Tibial nerve (tissue), 4 donors: ENCODE measurements at places on chromosomes 16 and 17. TPM values are rescaled to one million over a fixed set of nuclear protein-coding genes. Genes with fewer than 3 reads are reported as not detected.

The PYDC1 gene
- total RNA-seq: not detected

GRCh38 chr17:60792250-60792898 lies 114.7 kb downstream of the BCAS3 start:
- no peaks in the 10 kb centered on the region for H3K27me3 ChIP-seq
- H3K4me1 ChIP-seq: no peaks in the 10 kb centered on the region
- no peak overlapping the region for H3K4me3 ChIP-seq
- H3K27ac ChIP-seq: no peak overlapping the region

- no peak for DNase-seq
- no peak overlapping the region for H3K4me3 ChIP-seq
- no peaks in the 10 kb centered on the region for H3K36me3 ChIP-seq
- H3K4me1 ChIP-seq: no peaks in the 10 kb centered on the region
- no peaks in the 10 kb centered on the region for H3K27me3 ChIP-seq
- no peak overlapping the region for H3K27ac ChIP-seq
Measured at GRCh38 chr17:8948462-8948861, 17.0 kb downstream of the PIK3R5 start.

The TEX19 gene
- total RNA-seq: not detected

DNA sequence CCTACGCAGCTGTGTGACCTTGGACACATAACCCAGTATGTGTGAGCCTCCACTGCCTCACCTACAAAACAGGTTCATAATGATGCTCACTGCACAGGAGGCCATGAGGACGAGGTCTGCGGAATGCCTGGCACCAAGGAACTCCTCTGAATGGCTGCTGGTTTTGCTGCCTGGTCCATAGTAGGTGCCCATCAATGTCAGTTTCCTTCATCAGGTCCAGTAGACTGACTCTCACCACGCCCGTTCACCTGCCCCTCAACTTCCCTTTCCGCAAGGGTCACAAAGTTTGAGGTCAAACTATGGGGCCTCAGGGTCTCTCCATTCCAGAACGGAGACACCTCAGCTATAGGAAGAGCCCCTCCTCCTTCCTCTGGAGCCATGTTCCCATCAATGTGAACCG lies 8.8 kb downstream of the PNMT start:
- no peaks in the 10 kb centered on the region for H3K36me3 ChIP-seq
- DNase-seq: no peak
- no peaks in the 10 kb centered on the region for H3K27me3 ChIP-seq
- peak overlapping the region; percentile 64 for H3K27ac ChIP-seq

- H3K36me3 ChIP-seq: peaks cover 100% of the 10 kb centered on the region
- no peaks in the 10 kb centered on the region for H3K4me1 ChIP-seq
- no peaks in the 10 kb centered on the region for H3K27me3 ChIP-seq
- no peak overlapping the region for H3K4me3 ChIP-seq
- no peak overlapping the region for H3K27ac ChIP-seq
Measured at GRCh38 chr16:28100810-28101532, 37.5 kb upstream of the GSG1L start.

The CCL15 gene
- not detected for total RNA-seq

DNA sequence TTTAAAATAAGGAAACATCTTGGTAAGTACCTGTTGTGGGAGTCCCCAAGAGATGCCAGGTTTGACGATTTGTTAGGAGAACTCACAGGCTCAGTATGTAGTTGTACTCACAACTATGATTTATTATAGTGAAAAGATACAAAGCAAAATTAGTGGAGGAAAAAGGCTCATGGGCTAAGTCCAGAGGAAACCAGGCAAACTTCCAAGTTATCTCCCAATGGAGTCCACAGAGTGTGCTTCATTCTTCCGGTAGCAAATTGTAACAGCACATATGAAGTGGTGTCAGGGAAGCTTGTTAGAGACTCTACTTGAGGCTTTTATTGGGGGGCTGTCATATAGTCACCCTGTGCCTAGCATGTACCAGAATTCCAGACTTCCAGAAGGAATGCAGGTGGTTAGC lies 2.3 kb downstream of the DDX19A start:
- H3K4me3 ChIP-seq: no peak overlapping the region
- H3K27ac ChIP-seq: no peak overlapping the region
- peaks cover 6% of the 10 kb centered on the region for H3K36me3 ChIP-seq
- DNase-seq: no peak
- H3K27me3 ChIP-seq: no peaks in the 10 kb centered on the region
- H3K4me1 ChIP-seq: peaks cover 2% of the 10 kb centered on the region

The TMEM238L gene
- total RNA-seq: not detected

The PDP2 gene
- total RNA-seq: 29.9 TPM

GRCh38 chr17:74872313-74873036 lies at the start of gene FDXR:
Gene FDXR (minus strand): TSS chr17:74872994. CDS start chr17:74872944, 50 bp downstream.
- H3K4me3 ChIP-seq: peak within 1 kb of the TSS; percentile 70
- no peak for DNase-seq
- peaks cover 8% of the 10 kb centered on the region for H3K4me1 ChIP-seq
- peaks cover 2% of the 10 kb centered on the region for H3K27me3 ChIP-seq

The NECAB2 gene
- not detected for total RNA-seq

The KRTAP3-1 gene
- not detected for total RNA-seq

DNA sequence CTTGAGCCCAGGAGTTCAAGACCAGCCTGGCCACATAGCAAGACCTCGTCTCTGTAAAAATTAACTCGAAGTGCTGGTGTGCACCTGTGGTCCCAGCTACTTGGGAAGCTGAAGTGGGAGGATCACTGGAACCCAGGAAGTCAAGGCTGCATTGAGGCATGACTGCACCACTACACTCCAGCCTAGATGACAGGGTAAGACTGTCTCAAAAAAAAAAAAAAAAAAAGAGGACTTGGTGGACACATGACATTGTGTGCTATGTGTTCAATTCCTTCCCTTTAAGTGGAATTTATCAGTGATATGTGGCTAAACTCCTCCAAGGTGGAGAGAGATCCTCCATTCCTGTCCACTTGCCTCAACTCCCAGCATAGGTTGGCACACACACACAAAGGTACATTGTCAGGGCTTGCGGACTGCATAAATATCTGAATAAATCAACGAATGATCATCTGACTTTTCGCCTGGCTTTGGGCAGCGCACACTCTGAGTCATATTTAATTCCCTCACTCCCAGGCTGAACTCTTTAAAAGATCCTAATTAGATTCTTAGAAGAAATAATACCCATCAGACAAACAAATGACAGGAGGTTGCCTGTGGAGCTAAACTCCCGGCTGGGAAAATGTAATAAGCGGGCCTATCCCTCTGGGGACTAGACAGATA lies 25.0 kb upstream of the SYT17 start:
- no peak overlapping the region for H3K4me3 ChIP-seq
- H3K36me3 ChIP-seq: no peaks in the 10 kb centered on the region
- peaks cover 14% of the 10 kb centered on the region for H3K4me1 ChIP-seq
- DNase-seq: no peak
- H3K27ac ChIP-seq: no peak overlapping the region

The HEATR9 gene
- not detected for total RNA-seq

GRCh38 chr16:88358023-88358420 lies 24.7 kb upstream of the ZNF469 start:
- peak overlapping the region; percentile 67 for H3K27ac ChIP-seq
- H3K4me1 ChIP-seq: no peaks in the 10 kb centered on the region
- DNase-seq: no peak
- no peak overlapping the region for H3K4me3 ChIP-seq
- no peaks in the 10 kb centered on the region for H3K27me3 ChIP-seq

The CES5A gene
- total RNA-seq: not detected

The CTRB2 gene
- total RNA-seq: 11.1 TPM

DNA sequence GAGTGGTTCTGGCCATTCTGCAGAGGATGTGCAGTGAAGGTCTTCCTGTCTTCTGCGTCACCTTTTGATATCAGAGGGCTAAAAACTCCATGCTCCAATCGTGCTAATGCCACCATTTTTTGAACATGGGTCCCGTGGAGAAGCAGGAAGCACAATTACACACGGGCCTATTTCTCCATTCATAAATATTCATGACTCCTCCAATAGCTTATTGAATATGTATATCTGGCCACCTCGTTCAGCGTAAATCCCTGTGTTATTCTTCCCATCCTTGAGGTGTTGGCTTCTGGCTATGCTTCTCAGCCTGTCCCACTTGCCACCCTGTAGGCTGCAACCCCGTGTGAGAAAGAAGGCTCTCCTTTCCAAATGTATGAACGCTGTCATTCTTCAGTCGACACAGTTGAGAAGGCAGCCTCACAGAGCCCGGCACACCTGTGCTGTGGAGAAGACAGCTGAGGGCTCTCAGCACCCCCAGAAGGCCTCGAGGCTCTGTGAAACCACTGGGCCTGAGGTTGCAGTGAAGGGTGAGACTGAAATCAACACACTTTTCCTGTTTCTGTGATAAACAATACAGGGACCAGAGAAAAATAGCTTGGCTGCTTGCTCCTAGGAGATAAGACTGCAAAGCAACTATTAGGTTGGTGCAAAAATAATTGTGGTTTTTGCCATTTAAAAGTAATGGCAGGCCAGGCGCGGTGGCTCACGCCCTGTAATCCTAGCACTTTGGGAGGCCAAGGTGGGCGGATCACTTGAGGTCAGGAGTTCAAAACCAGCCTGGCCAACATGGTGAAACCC lies 4.9 kb upstream of the ANKRD40CL start:
- DNase-seq: no peak
- H3K36me3 ChIP-seq: no peaks in the 10 kb centered on the region
- no peak overlapping the region for H3K4me3 ChIP-seq
- no peaks in the 10 kb centered on the region for H3K4me1 ChIP-seq
- H3K27me3 ChIP-seq: no peaks in the 10 kb centered on the region

DNA sequence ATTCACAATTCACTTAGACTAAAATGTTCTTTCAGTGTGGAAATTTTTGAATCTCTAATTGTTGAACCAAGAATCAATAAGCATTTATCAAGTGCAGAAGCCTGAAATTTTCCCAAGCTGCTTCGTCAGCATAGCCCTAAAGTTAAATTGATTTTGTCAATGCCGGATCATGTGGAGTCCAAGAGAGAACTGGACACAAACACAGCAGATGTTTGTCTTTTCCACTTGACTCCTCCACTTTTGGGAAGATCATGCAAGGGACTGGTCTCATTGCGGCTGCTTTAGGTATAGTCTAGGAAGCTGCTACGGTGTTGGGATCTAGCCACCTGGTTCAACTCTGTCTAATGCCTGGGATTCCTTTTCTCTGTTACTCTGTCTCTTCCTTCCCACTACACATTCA lies 95.7 kb downstream of the CYB561 start:
- no peak for DNase-seq
- H3K27ac ChIP-seq: no peak overlapping the region
- H3K27me3 ChIP-seq: no peaks in the 10 kb centered on the region
- H3K36me3 ChIP-seq: no peaks in the 10 kb centered on the region
- peaks cover 23% of the 10 kb centered on the region for H3K4me1 ChIP-seq
- H3K4me3 ChIP-seq: no peak overlapping the region

DNA sequence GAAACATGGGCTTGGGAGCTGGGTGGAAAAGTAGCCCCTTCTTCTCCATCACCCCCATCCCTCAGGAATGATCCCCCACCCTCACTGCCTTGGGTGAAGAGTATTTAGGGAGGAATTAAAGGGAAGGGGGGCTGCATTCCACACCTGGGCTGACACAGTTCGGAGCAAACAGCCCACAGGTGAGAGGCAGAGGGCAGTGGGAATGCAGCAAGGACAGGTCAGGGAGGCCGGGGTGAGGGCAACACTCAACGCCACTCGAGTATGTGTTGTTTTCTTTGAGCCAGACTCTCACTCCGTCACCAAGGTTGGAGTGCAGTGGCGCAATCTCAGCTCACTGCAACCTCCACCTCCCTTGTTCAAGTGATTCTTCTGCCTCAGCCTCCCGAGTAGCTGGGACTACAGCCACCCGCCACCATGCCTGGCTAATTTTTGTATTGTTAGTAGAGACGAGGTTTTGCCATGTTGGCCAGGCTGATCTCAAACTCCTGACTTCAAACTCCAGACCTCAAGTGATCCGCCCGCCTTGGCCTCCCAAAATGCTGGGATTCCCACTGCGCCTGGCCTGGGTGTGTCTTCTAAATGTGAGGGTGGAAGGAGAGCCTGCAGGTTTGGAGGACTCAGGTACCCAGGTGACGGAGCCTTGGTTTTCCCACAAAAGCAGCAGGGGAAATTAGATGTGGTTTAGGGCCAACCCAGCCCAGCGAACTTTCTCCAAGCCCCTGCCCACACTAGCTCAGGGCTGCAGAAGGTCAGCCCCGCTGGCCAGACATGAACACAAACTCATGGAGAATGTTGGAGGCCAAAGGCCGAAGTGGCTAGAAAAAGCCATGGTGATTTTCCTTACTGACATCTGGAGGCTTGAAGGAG lies 21.2 kb upstream of the ITGA3 start:
- H3K4me3 ChIP-seq: no peak overlapping the region
- H3K4me1 ChIP-seq: peaks cover 9% of the 10 kb centered on the region
- no peak for DNase-seq
- no peaks in the 10 kb centered on the region for H3K36me3 ChIP-seq
- no peaks in the 10 kb centered on the region for H3K27me3 ChIP-seq
- H3K27ac ChIP-seq: peak overlapping the region; percentile 11

DNA sequence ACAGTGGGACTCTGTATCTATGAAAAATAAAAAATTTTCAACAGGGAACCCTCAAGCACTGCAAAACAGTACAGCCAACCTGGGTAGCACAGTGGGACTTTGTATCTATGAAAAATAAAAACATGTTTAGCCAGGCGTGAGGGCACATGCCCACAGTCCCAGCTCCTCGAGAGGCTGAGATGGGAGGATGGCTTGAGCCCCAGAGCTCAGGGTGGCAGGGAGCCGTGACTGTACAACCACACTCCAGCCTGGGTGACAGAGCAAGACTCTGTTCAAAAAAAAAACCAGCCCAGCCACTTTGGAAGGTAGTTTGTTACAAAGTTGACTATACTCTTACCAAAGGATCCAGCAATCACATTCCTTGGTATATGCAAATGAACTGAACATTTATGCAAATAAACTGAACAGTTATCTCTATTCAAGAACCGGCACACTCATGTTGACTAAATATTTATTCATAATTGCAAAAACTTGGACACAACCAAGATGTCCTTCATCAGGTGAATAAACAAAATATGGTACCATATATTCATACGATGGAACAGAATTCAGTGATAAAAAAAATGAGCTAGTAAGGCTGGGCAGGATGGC lies 5.2 kb downstream of the RPH3AL start:
- H3K4me1 ChIP-seq: peaks cover 44% of the 10 kb centered on the region
- no peak overlapping the region for H3K4me3 ChIP-seq
- H3K27ac ChIP-seq: peak overlapping the region; percentile 70

- H3K27ac ChIP-seq: peak overlapping the region; percentile 90
- no peaks in the 10 kb centered on the region for H3K4me1 ChIP-seq
- DNase-seq: no peak
- H3K36me3 ChIP-seq: no peaks in the 10 kb centered on the region
- no peaks in the 10 kb centered on the region for H3K27me3 ChIP-seq
- peak overlapping the region; percentile 84 for H3K4me3 ChIP-seq
Measured at GRCh38 chr16:88662222-88662842, 559 bp downstream of the MVD start.

DNA sequence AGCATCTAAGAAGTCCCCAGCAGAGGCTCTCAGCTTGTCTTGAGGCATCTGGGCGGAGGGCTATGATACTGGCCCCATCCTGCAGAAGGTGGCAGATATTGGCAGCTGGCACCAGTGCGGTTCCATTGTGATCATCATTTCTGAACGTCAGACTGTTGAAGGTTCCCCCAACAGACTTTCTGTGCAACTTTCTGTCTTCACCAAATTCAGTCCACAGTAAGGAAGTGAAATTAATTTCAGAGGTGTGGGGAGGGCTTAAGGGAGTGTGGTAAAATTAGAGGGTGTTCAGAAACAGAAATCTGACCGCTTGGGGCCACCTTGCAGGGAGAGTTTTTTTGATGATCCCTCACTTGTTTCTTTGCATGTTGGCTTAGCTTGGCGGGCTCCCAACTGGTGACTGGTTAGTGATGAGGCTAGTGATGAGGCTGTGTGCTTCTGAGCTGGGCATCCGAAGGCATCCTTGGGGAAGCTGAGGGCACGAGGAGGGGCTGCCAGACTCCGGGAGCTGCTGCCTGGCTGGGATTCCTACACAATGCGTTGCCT lies at the start of gene CIITA:
TSS of gene CIITA (plus strand) at position 404 of the 543 bp plus-strand sequence. CDS start at position 533, 129 bp downstream.
- H3K36me3 ChIP-seq: no peaks in the 10 kb centered on the region
- peak within 1 kb of the TSS; percentile 82 for H3K27ac ChIP-seq
- peaks cover 31% of the 10 kb centered on the region for H3K4me1 ChIP-seq
- H3K27me3 ChIP-seq: peaks cover 8% of the 10 kb centered on the region
- peak; percentile 83 for DNase-seq
- peak within 1 kb of the TSS; percentile 62 for H3K4me3 ChIP-seq
